ENCODE measurements at places on chromosomes 6 and 20.

GRCh38 chr6:73451223-73452106 is 632 bp downstream of the CGAS start:
- peak; percentile 52 for DNase-seq

DNA sequence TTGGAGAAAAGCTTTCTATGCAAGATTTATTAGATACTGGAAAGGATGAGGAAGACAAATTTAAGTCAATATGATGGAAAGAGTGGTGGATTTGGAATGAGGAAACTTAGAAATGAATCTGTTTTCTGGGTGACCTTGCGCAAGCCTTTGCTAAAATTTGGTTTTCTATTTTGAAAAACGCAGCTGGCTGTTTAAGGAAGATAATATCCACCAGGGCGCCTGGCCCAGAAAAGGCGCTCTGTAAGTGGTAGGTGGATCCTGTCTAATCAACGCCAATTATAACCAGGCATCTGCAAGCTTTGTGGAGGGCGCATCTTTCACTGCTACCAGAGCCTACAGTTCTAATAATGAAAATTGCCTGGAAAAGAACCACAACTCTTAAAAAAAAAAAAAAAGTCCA is 398 bp upstream of the SPATS1 start:
- no peak for DNase-seq

GRCh38 chr6:23647045-23647444 is 479.0 kb upstream of the NRSN1 start:
- no peak for DNase-seq

DNA sequence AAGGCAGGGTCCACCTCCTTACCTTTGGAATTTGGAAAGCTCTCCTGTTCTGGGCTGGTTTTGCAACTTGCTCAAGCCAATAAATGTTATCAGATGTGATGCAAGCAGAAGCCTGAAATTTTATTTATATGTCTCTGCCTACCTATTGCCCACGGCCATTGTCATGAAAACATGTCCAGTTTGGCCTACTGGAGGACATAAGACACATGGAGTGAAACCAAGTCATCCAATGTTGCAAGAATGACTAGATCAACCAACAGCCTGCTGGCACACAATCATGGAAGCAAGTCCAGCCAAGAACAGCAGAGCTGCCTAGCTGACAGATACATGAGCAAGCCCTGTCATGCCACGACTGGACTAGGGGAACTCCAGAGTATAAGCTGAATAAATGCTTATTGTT is 56.7 kb upstream of the IRAK1BP1 start:
- DNase-seq: no peak

DNA sequence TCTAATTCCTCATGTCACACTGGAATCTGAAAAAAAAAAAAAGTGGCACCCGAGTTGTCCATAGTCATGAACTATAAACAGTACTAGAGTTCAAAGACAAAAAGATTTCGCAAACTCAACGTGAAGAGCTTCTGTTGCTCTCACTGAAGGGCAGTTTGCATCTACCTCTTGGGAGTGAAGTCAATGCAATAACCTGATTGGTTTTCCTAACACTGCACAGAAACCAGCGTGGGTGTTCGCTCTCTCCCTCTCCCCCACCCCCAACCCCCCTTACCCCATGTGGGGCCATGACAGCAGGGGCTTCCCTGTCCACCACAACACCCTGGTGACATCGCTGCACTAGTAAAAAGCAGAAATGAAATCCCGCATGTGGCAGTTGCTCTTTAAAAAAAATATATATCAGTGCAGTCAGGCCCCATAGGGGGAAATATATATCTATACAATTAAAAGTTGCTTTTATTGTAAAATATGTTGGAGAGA is 66.9 kb downstream of the GMPR start:
- DNase-seq: no peak

Measured in NCI-H526 treated with DMSO at 0.1 percent for 48 hours (cell line).